ENCODE measurements at places on chromosomes 2 and 18.

DNA sequence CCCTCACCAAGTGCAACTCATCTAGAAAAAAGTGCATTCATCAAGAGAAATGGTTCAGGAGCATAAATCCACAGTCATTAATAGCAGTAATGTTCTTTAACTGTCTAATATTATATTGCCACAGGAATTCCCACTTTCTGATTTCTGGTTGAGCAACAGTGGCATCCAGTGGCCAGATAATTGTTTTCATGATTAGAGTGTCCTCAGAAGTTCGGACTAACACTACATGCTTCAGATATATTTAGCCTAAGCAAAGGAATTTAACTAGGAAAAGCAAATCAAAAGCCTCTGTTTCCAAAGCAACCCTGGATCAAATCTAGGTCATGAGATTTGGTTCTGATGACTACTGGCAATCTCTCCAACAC is 9.8 kb upstream of the ERBB4 start:
- DNase-seq = no peak

GRCh38 chr2:216408426-216409290 is 3.6 kb upstream of the SMARCAL1 start:
- DNase-seq = no peak

DNA sequence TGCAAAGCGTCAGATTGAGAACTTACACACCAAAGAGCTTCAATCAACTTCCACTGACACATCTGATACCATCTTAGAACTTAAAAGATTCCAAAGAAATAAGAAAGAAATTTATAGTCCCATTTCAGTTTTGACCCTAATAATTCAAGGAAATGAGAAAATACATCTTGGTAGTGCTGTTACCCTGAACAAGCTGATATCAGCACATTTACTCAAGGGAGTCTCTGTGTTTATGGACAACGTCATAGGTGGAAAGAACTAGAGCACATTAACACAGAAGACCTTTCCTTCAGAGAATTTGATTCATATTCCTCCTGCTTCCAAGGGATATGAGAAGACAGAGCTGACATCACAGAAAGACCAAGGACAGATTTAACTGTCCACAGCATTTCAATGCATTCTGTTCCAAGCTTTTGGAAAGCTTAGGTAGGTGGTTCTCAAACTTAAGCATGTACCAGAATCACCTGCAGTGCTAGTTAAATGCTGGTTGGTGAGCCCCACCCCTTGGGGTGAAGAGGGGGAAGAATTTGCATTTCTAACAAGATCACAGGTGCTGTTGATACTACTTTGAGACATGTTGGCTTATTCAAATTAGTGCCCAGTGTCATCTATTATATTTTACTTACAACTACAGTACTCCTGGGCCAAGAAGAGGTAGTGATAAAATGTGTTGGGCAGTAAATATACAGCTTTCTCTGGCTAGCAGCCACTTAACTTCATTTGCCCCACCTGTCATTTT is 59.8 kb downstream of the LDAH start:
- no peak for DNase-seq

DNA sequence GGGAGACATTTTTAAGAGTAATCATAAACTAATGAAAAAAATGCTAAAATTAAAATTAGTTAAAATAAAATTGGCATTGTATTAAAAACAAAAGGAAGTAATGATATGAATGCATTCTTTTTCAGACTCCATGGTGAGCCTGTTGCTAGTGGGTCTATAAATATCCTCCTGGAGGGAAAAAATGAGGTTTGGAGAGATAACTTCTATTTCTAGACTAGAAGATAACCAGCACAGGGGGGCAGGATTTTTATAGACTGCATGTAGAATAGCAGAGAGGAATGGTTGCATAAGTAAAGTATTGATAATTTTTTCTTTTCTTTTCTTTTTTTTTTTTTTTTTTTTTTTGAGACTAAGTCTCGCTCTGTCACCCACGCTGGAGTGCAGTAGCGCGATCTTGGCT is 835.8 kb upstream of the VRK2 start:
- no peak for DNase-seq

DNA sequence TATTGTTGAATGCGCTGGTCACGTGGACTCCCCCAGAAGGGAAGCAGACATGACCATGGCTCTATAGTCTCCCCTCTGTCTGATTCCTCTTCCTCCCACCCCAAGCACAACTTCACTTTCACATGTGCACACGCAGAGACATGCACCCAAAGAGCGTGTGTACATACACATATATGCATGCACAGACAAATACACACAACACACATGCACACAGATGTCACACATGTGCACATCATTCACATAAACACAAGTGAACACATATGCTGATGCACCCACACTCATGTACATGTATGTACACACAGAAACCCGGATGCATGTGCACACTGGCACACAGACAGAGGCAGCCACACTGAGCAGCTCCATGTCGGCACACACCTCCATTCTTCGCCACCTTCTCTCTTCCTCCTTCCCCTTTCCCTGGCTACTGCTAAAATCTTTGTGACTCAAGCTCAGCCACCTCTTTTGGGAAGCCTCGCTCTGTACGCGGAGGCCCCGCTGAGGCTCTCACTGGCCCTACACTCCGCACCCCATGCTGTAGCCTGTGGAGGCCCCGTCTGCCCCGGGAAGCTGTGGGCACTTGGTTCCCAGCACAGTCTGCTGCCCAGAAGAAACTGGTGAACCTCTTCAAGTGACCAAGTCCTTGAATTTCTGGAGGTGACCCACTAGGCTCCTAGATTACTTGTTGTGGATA is 101.6 kb upstream of the TEX51 start:
- no peak for DNase-seq

DNA sequence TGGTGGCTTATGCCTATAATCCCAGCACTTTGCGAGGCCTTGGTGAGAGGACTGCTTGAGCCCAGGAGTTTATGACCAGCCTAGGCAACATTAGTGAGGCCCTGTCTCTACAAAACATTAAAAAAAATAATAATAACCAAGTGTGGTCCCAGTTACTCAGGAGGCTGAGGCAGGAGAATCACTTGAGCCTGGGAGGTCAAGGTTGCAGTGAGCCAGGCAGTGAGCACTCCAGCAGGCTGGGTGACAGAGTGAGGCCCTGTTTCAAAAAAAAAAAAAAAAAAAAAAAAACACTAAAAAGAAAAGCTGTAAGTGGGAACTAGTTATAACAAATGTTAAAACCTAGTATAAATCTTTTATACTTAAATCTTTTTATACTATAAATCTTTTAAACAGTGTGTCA is 146.2 kb upstream of the ITGA4 start:
- no peak for DNase-seq

- DNase-seq = no peak
These were observed 327.2 kb upstream of the PKDCC start for GRCh38 chr2:41720331-41721251.

- no peak for DNase-seq
These were observed 249.9 kb downstream of the SH3BP4 start for GRCh38 chr2:235201756-235202155.

GRCh38 chr2:174053355-174054151 is 88.4 kb upstream of the SP3 start:
- DNase-seq = no peak

GRCh38 chr2:102111823-102112222 is 30.7 kb upstream of the IL1R1 start:
- DNase-seq = no peak

- DNase-seq = no peak
These were observed 385.7 kb downstream of the MBD2 start for GRCh38 chr18:53838746-53839145.

GRCh38 chr2:231704017-231704416 is 4.3 kb upstream of the PTMA start:
- DNase-seq = no peak

DNA sequence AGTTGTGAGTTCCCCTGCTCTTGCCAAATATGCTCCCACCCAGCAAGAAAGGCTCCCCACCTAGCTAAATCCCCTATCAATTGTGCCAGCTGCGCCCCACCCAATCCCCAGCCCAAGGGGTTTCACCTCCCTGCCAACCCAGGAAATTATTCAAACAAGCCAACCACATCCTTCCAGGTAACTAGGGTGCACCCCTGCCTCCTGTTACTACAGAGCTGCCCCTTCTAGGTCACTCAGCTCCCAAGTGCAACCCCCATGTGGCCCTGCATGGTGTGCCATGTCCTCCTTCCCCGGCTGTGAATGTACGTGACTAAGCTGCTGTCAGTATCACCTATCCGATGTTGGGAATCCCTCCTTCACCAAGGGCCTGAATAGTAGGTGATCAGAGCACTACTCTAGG is 91.2 kb upstream of the LDAH start:
- DNase-seq = no peak

GRCh38 chr2:24859968-24860600 is 60.0 kb downstream of the ADCY3 start:
- DNase-seq = no peak

DNA sequence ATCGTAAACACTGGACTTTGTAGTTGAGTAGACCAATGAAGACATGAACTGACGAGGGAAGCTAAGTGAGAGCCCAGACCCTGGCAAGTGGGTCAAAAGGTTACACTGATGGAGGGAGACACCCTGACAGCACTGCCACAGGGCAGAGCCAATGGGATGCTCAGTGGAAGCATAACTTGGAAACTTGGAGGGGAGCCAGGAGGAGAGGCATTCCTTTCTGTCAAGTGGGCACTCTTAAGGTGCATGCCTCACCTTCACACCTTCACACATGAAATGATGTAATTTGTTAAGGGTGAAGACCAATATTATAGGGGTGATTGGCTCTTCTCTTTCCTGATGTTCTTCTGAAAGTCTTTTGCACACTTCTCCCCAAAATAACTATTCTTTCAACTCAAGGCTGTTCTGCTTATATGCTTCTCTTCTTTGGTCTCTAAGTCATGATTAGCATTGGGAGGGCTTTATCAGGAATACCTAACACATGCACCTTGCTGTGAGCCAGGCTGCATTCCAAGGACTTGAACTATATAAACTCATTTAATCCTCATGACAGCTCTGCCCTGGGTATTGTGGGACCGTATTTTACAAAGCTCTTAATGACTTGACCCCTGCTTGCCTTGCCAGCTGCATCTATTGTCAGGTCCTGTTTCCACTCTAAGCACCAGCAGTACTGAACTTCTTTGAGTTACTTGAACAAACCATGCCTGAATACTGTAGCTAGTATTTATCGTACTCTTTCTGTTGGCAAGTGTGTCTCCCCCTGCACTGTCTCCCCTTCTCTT is 19.0 kb downstream of the RPL37A start:
- no peak for DNase-seq

DNA sequence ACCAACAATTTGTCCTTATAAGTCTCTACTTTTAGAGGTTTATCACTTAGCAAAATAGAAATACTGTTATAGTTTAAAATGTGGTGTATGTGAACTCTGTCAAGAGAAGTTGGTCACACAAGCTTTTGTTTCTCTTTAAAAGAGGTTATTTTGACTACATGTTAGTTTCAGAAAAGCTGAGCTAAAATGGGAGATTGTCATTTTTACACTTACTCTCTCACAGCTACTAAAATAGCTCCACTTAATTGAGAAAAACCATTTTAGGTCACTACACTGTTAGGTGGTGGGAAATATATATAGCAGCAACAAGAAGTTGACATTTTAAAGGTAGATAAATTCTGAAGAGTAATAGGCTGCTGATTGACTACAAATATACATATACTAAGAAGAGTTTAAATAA is 161.5 kb upstream of the KCNJ3 start:
- no peak for DNase-seq

- DNase-seq = no peak
These were observed 167.1 kb downstream of the SLC8A1 start for GRCh38 chr2:40284797-40285196.

DNA sequence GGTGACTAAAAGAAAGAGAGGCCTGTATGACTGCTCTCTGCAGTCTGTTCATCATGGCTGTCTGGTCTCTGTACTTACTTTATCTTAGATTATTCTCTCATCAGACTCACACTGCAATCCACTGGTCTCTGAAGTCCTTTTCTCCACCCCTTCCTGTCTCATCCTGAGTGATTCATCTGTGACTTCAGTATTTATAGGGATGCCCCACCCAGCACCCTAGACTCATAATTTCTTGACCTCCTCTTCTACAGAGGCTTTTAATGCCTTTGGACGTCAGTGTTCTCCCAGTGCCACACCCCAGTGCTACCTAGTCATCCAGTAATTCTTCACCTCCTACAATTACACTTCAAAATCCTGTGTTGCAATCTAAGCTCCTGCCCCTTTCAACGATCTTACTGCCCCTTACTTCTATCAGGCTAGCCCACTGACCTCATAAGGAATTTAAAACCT is 14.9 kb upstream of the ITPRID2 start:
- no peak for DNase-seq

GRCh38 chr2:109162999-109163398 is 34.0 kb downstream of the SH3RF3 start:
- peak; percentile 37 for DNase-seq

All from NCI-H1092 treated with DMSO at 0.1 percent for 48 hours (cell line).